NAMALWA (cell line): ENCODE measurements at places on chromosomes 1 and 21.

GRCh38 chr21:46182548-46183336 is 1.5 kb downstream of the SPATC1L start:
- DNase-seq: no peak

- DNase-seq: no peak
Observed at GRCh38 chr1:18954270-18955071, 2.0 kb downstream of the IFFO2 start.

DNA sequence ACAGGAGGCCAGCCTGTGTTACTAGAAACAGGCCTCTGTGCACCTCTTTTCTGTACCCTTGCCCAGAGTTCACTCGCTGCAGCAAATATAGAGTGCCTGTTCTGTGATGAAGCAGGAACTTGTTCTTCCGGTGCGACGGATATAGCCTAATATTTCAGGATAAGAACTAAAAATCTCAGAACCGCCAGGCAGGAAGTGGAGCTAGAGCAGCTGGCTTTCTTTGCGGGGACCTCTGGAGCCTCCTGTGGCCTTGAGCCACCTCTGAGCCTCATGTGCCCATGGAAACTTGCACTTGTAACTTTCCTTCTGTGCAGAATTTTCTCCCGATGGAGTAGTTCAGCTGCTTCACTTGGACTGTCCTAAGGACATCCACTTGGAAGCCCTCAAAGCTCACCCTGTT is 44.5 kb upstream of the VAMP3 start:
- DNase-seq: no peak

DNA sequence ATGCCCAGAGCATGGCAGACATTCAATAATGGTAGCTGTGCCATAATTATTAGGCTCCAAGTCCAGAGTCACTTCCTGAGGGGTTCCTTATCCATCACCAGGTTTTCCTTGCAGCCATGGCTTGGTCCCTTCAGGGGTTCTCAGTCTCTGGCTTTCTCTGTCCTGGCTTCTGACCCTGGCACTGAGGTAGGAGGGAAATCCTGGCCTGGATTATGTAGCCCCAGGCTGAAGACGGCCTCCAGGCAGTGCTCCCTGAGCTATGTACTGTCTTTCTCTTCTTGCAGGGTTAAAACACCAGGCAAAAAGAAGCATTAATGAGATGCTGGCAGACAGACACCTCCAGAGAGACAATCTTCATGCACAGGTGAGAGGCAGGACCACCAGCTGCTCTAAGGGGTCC is 9.5 kb upstream of the PADI3 start:
- DNase-seq: peak; percentile 88

DNA sequence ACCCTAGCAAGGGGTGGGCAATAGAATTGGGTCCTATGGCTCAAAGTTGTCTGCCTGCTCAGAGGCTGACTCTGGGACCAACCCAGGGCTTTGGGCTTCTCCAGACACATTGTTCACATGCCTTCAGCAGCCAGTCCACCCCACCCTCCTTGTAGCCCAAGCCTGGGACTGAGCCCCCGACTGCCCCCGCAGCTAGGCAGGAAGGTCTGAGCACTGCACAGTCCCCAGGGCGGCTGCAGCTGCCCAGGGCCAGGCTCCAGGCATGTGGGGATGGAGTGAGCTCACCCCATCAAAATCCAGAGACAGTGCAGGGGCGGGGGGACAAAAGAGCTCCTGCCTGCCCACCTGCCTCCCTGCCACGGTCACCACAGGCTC is 35.6 kb downstream of the HSPG2 start:
- no peak for DNase-seq

GRCh38 chr1:59601041-59601441 is 213.7 kb upstream of the HOOK1 start:
- DNase-seq: no peak

DNA sequence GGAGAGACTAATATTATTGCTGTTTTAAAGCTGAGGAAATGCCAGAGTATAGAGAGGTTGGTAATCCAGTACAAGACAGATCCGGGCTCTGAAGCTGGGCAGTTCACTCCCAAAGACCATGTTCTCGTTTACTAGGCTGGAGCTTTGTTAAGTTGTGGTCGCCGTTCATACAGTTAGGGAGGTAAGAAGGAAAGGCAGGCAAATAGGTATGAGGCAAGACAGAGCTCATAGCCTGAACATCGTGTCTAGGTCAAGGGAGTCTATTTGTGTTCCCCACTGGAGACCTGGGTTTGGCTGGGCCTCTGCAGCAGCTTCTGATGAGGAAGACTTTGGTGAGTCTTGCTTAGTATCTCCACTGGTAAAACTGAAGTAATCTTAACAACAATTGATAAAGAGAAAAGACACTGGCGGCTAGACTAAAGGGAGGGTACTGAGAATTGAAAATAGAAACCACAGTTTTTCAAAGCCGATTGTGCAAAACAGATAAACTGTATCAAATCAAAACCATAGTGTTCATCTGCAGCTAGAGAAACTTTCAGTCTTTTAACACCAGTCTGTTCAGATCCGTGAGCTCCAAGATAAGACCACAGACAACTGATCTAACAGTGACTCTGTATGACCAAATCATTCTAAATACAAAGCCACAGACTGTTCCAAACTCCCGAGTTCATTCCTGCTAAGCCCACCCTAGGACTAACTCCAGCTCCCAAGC is 217.0 kb upstream of the FAM78B start:
- DNase-seq: no peak

DNA sequence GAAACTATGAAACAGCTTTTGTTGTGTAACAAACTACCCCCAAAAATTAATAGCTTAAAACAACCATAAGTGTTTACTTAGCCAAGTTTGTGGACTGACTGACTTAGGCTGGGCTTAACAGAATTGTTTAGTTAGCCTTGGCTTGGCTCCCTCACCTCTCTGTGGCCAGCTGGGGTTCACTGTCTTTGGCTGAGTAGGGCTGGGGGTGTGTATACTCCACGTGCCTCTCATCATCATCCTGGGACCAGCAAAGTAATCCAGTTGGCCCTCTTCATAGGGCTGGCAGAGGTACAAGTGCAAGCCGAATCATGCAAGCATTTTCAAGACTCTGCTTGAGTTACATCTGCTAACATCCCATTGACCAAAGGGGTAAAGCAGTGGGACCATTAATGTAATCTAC is 252.3 kb downstream of the BRINP2 start:
- DNase-seq: no peak

GRCh38 chr21:38712071-38712470 is 93.7 kb upstream of the ETS2 start:
- DNase-seq: peak; percentile 12

DNA sequence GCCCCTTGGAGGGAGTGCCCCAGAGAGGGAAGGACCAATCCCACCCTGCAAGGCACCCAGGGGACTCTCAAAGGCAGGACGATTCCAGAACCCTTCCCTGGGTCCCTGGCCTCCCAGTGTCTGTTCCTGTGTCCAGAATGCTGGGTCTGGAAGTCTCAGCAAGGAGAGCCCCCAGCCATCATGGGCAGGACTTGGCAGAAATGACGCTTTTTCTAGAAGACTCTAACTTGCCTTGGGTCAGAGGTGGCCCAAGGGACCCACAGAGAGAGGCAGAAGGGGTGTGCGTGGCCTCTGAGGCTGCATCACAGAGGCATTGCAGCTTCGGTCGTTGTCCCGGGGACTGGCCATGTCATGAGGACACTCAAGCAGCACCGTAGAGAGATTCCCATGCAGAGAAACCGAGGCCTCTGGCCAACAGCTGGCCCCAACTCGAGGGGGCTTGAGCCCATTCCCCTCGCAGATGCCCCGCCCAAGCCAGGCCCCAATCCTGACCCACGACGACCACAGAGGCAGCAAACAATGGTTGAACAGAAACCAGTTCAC is 57.8 kb downstream of the WNT9A start:
- DNase-seq: no peak

- DNase-seq: no peak
Observed at GRCh38 chr21:45546636-45547544, 4.7 kb upstream of the SLC19A1 start.

DNA sequence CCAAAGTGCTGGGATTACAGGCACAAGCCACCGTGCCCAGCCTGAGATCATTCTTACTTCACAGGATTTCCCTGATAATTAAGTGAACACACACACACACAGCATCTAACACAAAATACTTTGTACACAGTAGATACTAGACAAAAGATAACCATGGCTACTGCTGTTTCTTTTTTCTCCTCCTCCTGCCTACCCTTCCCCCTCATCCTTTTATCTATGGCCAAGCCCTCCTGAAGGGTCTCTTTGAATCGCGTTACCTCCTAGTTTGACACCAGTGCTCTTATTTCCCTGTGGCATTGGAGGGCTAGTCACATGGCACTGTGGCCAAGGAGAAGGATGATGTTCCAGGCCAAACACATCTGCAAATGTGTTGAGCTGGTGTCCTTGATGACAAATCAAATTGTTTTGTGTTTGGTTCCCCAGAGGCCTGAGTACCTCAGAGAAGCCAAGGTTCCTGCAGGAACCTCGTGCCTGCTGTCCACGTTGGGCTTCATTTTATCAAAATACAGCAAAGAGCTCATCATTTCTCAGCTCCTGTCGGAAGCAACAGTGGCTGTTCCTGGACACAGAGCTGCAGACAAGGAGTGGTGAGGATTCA is 20.6 kb downstream of the NDUFS5 start:
- DNase-seq: no peak

DNA sequence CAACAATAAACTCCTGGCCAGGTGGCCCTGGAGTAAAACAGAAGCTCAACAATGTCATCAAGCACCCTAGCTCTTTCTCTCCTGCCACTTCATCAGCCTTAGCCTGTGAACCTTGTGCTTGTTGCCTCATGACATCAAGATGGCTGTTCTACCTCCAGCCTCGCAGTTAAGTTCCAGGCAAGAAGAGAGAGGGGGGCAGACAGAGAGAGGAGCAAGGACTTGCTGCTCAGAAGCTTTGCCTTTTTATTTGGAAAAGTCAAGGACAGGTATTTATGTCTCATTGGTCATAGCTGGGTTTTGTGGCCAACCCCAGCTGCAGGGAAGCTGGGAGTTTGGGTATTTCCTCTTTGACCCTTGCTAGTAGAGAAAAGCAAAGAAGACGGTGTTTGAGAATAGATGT is 60.3 kb upstream of the GADD45A start:
- no peak for DNase-seq

- no peak for DNase-seq
Observed at GRCh38 chr1:54415991-54416390, 9.8 kb upstream of the SSBP3 start.

DNA sequence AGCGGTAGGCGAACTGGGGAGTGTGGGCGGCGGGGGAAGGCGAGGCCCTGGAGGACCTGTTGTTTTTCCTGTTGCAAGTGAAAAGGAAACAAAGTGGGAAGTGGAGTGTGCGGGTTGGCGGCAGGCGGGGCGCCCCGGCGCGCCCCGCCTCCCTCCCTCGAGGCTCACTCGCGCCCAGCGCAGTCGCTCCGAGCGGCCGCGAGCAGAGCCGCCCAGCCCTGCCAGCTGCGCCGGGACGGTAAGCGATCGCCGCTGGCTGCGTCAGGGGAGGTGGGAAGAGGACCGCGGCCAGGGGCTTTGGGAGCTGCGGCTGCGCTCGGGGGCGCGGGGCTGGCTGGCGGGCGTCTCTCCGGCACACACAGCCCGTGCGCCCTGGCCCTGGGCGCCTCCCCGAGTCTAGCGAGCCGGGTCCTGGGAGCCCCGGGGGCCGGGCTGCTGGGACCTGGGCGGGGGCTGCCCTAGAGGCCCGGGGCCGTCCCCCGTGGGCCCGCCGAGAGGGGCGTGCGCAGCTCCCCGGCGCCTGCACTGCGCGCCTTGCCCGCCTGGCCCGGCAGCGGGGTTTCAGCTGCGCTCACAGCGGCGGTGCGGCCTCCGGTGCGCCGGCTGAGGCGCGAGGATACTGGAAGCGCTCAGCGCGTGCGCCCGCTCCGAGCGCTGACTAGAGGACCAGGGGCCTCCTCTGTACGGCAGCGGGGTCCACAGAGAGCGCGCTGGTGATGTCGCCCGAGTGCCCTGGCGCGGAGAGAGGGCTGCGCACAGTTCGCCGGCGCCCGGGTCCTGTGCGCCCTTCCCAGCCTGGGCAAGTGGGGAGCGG is at the start of gene PIK3CD:
Gene PIK3CD (plus strand): TSS at position 167 of the 814 bp plus-strand sequence. CDS start 58,725 bp downstream, outside the sequence.
- DNase-seq: peak; percentile 75

DNA sequence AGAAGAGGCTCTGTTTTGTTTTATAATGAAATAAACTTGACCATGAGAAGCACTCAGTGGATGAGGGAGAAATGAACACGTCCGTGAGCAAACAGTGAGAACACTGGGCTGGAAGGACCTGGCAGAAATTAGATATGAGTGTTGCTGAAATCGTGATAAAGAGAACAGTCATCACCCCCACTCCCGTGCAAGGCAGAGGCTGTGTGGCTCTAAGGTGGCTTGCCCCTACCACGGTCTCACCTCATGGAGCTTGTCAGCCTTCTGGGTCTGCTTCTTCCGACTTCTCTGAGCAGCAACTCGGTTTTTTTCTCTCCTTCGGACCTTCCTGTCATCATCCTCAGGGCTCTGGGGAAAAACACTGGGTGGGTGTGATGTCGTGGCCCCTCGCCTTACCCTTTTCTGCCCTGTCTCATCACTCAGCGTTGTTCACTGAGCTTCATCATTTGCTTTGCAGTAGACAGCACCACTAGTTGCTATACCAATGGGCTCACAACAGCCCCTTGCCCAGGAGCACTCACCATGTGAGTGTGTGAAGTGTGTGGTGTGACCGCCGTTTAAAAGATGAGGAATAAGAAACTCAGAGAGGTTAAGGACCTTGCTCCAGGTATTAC is 2.8 kb downstream of the BATF3 start:
- DNase-seq: no peak

DNA sequence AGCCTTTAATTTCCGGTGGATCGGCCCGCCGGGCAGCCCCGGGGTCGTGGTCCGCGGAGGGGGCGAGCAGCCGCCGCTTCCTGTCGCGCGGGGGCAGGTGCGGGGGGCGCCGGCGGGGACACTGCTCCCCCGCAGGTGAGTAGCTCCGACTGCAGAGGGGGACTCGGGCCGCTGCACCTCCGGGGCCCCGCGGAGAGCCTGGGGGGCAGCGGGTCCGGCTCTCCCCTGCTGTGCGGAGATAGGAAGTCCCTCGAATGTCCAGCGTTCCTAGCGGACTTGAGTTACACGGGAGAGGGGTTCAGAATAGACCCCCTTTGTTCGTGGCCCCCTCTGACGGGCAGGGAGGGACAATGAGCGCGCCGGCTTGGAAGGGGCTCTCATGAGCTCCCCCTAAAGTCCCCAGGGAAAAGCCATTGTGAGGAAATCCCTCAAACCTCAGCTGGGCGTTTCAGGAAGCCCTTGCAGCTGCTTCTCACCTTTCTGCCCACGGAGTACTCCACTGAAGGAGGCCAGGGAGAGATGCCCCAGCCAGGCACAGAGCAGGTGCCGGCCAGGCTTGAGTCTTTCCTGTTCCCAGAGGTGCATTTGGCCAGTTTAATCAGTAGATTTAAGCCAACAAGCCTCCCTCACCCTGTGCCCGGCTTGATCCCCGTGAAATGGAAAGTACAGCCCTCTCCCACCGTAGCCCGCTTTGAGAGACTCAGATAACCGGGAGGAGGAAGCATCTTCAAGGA is 925 bp downstream of the PDE9A start:
- DNase-seq: peak; percentile 67

DNA sequence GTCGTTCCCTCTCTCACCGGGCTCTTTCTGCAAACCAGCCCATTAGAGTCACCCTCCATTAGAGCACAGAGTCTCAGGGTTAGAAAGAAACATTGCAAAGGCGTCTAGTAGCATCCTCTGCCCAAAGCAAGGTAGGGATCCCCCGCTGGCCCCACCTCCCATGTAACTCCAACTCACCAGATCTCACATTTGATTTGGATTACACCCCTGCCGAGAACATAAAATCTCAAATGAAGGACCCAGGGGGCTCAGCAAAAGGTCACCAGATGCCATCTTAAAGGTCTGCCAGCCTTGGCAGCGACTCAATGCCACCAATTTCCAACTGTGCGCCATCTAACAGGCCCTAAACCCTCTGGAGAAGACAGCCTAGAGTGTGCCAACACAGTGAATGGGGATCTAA is 14.1 kb downstream of the C1orf87 start:
- DNase-seq: no peak

- no peak for DNase-seq
Observed at GRCh38 chr1:246001142-246001836, 505.8 kb downstream of the SMYD3 start.

GRCh38 chr1:2415801-2416208 is 3.4 kb upstream of the PEX10 start:
- no peak for DNase-seq
